CD4-positive, alpha-beta T cell treated with Interleukin-2 at 100 ng/mL for 4 hours (primary cell): ENCODE measurements at places on chromosomes 3 and 15.

GRCh38 chr3:24713516-24713915, 218.9 kb upstream of the THRB start:
- no peak for DNase-seq

GRCh38 chr3:95217661-95218060, 1154.8 kb downstream of the NSUN3 start:
- DNase-seq: no peak

DNA sequence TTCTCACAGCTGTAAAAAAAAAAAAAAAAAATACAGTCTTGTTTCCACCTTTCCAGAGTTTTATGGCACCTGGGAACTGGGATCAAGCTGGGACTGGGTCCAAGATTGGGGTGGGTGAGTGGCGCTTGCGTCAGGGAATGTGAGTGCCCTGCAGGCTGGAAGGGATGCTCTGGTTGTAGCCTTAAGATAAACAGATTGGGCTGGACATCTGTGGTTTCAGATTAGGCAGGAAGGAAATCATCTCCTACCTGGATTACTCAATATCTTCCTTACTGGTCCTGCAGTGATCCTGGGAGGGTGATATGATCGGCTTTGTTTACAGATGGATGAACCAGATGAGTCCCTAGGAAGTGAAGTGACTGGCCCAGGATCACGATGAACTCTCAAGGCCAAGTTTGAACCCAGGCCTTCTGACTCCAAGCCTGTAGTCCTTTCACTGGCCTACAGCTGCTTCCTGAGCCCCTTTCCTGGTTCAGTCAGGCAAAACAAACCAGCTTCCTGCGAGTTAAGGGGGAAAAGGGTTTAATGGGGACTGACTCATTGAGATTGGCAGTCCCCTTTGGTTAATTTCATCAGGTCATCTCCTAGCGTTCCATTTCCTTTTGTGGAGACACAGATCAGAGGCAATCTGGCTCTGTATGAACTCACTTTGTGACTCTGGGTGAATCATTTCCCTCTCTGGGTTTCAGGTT, 179.8 kb downstream of the THSD4 start:
- no peak for DNase-seq

DNA sequence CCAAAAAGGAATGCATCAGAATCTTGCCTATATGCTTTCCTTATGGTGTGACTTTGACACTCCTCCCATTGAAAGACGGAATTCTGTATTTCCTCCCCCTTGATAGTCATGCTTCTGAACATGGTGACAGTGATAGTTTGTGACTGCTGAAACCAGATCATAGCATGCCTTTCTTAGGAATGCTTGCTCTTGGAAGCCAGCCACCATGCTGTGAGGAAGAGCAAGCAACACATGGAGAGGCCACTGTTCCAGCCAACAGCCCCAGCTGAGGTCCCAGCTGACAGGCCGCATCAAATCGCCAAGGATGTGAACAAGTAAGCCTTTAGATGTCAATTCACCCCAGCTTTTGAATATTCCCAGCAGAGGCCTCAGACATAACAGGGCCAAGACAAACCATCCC, 100.1 kb downstream of the IGF2BP2 start:
- no peak for DNase-seq

DNA sequence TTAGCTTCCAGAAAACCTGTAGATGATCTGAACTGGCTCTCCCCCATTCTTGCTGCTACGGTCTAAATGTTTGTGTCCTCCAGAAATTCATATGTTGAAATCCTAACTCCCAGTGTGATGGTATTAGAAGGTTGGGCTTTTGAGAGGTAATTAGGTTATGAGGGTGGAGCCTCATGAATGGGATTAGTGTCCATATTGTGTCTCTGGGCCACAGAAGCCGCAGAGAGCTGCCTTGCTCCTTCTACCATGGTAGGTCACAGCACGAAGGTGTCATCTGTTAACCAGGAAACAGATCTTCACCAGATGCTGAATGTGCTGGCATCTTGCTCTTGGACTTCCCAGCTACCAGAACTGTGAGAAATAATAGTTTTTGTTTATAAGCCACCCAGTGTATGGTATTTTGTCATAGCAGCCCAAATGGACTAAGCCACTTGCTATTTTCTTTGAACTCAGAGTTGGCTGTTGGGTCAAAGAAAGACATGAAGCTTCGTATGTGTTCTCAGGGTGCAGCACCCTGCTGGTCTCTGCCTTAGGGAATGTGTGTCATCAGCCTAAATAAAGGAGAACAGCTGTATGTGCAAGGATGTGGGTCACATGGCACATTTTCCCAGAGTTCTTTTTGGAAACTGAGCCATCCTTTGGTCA, 317.5 kb upstream of the SLCO3A1 start:
- no peak for DNase-seq

DNA sequence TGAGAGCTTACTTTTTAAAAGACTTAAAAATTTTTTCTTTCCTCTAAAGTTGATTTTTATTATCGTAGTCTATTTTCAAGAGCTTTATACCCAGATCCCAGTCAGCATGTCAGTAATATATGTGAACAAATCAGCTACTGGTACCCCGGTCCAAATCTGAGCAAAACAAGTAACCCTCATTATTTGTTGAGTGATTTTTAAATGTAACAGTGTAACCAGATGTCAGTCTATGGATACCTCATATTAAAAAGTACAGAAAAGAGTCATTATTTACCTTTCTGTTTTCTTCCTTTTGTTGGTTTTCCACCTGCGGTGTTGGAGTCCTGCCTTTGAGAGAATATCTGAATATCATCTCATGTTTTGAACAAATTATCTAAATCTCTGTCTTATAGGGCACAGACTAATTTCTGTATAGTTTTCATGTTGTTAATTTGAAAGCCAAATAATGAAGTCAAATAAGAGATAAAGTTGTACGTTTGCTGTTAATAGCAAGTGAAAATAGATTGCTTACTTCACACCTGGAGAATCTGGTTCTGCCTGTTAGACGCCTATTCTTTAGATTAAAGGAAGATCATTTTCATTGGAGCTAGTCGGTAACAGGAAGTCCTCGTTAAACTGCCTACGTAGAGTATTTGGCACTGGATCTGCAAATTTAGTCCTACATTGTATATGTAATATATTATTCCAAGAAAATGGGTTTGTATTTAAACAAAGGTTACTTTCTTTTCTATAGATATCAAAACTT, at the start of gene STX19:
STX19 (minus strand) TSS at position 505 of the 745 bp plus-strand sequence. CDS start 13,328 bp downstream, outside the sequence.
- DNase-seq: no peak

DNA sequence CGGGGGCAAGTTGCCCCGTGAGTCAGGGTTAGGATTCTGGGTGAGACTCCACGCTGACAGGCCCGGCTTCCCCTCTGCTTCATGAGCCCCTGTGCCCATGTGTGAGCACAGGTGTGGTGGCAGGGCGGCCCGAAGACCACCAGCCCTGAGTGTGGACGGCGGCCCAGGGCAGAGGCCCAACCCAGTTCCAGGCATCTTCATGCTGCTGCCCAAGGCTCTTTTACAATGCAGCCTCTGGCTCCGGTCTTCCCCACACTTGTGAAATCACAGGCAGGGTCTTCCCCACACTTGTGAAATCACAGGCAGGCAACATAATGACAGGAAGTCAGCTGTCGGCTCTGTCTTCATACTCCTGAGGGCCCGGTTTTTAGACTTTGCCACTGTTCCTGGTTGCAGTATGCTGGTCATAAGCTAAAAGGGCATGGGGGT, 78.8 kb downstream of the AAGAB start:
- DNase-seq: peak; percentile 22

- DNase-seq: peak; percentile 27
Observed at GRCh38 chr3:183306798-183307671, 54.0 kb downstream of the B3GNT5 start.

GRCh38 chr3:127367593-127367992, 79.7 kb upstream of the PRR20G start:
- no peak for DNase-seq

DNA sequence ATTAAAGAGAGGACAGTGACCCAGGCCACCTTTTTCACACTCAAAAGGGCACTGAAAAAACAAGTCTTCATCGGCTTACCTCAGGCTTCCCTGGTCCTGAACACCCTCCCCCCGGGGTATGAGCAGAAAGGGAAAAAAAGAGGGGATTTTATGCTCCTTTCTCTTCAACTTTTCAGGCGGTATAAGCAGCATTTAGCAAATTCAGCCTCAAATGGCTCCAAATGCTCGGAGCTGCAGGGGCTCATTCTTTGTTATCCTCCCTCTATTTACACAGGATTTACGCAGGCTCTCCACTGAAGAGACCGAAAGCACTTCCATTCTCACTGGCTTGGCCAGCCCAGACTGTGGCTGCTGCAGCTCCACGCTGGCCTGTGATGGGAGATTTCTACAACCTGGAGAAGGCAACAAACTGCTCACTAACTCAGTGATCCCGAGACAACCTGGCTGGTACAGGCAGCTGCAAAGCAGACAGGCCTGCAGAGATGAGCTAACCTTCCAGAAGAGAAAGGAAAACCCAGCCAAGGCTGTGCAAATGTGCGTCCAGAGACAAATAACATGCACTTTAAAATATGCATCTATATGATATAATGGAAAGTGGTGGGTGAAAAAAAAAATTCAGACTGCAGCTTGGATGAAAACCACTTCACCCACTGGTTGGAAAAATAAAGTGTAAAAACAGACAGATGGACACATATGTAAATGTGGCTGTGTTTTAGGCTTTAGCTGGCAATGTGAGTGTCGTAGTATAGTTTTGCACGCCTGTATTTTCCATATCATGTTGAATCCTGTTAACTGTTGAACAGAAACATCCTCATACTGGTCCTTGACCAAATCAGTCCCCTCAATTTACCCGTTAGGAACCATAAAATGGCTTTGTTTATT, 54.2 kb downstream of the MEIS2 start:
- no peak for DNase-seq
